ENCODE measurements at places on chromosomes 2 and 18. TPM values are rescaled to one million over a fixed set of nuclear protein-coding genes. Genes with fewer than 3 reads are reported as not detected.

C2orf74 gene
- total RNA-seq = 6.6 TPM

C2orf92 gene
- total RNA-seq = 4.2 TPM

DNA sequence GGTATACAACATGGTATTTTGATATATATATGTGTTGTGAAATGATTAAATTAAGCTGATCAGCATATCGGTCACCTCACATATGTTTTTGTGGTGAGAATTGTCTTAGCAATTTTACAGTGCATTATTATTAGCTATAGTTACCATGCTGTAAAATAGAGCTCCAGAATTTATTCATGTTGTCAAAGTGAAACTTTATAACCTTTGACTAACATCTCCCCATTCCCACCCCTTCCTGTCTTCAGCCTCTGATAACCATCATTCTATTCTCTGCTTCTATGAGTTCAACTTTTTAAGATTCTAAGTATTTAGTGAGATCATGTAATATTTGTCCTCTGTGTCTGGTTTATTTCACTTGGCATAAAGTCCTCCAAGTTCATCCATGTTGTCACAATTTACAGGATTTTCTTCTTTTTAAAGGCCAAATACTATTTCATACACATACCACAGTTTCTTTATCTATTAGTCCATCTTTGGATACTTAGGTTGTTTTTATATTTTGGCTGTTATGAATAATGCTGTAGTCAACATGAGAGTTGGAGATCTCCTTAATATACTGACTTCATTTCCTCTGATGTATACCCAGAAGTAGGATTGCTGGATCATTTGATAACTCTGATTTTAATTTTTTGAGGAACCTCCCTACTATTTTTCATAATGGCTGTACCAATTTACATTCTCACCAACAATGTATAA, 30.3 kb downstream of the NCOA1 start:
- H3K36me3 ChIP-seq = no peaks in the 10 kb centered on the region
- DNase-seq = no peak
- H3K4me1 ChIP-seq = peaks cover 29% of the 10 kb centered on the region
- H3K27me3 ChIP-seq = no peaks in the 10 kb centered on the region
- no peak overlapping the region for H3K27ac ChIP-seq
- no peak overlapping the region for H3K4me3 ChIP-seq

CHRNG gene
- total RNA-seq = 3.5 TPM

DNA sequence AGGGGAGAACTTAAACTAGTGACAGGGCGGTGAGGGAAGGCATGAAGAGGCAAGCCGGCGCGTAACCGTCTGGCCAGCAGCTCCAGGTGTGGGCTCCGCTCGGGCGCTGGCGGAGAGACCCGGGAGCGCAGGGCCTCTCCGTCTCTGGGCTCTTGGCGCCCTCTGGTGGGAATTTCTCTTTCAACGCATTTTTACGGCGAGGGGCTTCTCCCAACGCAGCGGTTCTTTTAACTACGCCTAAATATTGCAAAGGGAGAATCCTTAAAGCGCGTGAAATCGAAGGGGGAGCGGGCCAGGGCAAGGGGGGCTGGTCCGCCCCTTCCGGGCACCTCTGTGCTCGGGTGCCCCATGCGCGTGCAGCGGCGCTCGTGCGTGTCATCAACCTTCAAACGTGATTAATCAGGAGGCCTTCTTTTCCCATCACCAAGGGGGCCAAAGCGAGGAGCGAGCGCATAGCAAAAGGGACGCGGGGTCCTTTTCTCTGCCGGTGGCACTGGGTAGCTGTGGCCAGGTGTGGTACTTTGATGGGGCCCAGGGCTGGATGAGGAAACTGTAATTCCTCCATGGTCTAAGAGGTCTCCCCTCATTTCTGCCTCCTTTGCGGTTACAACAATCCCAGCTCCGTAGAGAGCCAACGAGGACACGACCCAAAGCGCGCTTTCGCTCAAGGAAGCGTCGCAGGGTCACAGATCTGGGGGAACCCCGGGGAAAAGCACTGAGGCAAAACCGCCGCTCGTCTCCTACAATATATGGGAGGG, 762 bp upstream of the GAD1 start:
- no peak overlapping the region for H3K27ac ChIP-seq
- H3K36me3 ChIP-seq = no peaks in the 10 kb centered on the region
- H3K4me1 ChIP-seq = peaks cover 54% of the 10 kb centered on the region
- peak overlapping the region; percentile 46 for H3K4me3 ChIP-seq

GRCh38 chr18:55324166-55324565, 263.8 kb downstream of the TCF4 start:
- peaks cover 51% of the 10 kb centered on the region for H3K4me1 ChIP-seq
- H3K27me3 ChIP-seq = no peaks in the 10 kb centered on the region
- peak overlapping the region; percentile 93 for H3K27ac ChIP-seq
- H3K4me3 ChIP-seq = peak overlapping the region; percentile 78
- no peaks in the 10 kb centered on the region for H3K36me3 ChIP-seq
- no peak for DNase-seq

- no peak overlapping the region for H3K27ac ChIP-seq
- no peaks in the 10 kb centered on the region for H3K36me3 ChIP-seq
- peaks cover 7% of the 10 kb centered on the region for H3K4me1 ChIP-seq
- no peak overlapping the region for H3K4me3 ChIP-seq
- DNase-seq = peak; percentile 54
These were observed 12.8 kb downstream of the SLC30A3 start for GRCh38 chr2:27249891-27250651.

GRCh38 chr2:231015478-231015877, 19.6 kb downstream of the SPATA3 start:
- H3K4me1 ChIP-seq = no peaks in the 10 kb centered on the region
- H3K36me3 ChIP-seq = no peaks in the 10 kb centered on the region
- no peak overlapping the region for H3K27ac ChIP-seq

- no peaks in the 10 kb centered on the region for H3K4me1 ChIP-seq
- no peak overlapping the region for H3K4me3 ChIP-seq
- DNase-seq = no peak
- H3K27ac ChIP-seq = no peak overlapping the region
These were observed 174.2 kb downstream of the MYT1L start for GRCh38 chr2:2156881-2157280.

Data from gastrocnemius medialis (tissue), 4 donors.